Right renal pelvis (tissue), 4 donors: ENCODE measurements at places on chromosomes 7 and 10.

- no peak for DNase-seq
Measured at GRCh38 chr7:103574576-103574975, 128.6 kb upstream of the SLC26A5 start.

GRCh38 chr7:151380199-151381097, 29.4 kb downstream of the WDR86 start:
- no peak for DNase-seq

- DNase-seq: no peak
Measured at GRCh38 chr10:97134983-97135382, 50.8 kb downstream of the SLIT1 start.

DNA sequence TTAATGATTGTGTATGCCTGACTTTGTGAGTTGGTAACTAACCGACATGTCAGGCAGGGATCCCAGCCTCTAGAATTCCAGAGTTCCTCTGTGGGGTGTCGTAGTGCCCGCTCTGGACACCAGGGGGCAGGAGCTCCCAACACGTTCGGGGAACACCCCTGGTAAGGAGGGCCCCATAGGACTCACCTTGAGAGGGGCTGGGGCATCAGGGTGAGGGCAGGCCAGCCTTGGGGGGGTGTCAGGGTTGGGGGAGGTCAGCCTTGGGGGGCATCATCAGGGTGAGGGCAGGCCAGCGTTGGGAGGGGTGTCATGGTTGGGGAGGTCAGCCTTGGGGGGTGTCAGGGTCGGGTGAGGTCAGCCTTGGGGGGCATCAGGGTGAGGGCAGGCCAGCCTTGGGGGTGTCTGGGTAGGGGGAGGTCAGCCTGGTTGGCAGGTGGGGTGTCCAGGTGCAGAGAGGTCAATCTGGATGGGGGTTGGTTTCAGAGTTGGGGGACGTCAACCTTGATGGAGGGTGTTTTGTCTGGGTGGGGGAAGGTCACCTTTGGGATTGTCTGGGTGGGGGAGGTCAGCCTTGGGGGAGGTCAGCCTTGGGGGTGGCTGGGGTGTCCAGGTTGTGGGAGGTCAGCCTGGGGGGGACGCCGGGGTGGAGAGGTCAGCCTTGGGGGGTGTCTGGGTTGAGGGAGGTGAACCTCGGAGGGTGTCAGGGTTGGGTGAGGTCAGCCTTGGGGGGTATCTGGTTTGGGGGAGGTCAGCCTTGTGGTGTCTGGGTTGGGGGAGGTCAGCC, 45.6 kb upstream of the SUN1 start:
- DNase-seq: no peak

- no peak for DNase-seq
Measured at GRCh38 chr7:140463111-140463510, 16.2 kb downstream of the MKRN1 start.

DNA sequence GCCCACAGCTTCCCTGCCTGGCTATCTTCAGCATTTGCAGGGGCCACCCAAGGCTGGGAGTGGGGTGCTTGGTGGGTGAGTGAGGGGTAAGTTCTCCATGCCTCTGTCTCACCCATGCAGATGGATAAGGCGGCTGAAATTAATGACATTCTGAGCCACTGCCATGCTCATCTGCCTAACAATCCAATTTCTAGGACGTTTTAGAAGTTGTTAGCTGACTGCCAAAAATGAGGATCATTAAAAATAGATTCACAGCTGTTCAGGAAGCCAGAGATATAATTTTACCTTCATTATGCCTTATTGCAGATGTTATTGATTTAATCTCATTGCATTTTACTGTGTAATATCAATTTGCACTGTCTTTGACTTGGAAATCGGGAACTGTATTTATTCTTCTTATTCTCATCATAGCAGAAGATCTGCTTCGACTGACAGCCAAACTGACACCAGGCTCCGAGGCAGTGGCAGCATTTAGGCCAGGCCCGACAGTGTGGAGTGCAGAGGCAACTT, 334.4 kb upstream of the NPVF start:
- no peak for DNase-seq

DNA sequence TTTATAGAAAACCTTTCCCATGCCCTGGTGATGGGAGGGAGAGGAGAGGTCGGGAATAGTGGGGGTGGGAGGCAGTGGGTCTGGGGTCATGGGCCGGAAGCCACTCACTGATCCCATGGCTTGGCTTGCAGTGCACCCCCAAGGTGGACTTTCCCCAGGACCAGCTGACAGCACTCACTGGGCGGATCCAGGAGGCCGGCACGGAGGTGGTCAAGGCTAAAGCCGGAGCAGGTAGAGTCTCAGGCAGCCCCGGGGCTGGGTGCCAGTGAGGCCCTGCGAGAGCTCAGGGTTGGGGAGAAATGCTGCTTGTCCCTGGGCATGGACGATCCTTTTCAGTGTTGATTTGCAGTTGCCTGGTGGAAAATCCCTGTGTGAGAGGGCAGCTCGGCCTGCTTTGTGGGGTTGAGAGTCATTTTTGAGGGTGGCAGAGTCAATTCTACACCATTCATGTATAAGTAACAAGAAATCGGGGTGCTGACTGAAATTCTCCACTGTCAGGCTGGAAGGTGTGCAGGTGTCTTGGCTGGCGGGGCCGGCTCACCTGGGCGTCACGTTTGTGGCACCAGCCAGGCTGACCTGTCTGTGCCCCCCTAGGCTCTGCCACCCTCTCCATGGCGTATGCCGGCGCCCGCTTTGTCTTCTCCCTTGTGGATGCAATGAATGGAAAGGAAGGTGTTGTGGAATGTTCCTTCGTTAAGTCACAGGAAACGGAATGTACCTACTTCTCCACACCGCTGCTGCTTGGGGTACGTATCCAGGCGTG, 16.5 kb downstream of the MDH2 start:
- no peak for DNase-seq

GRCh38 chr7:159031135-159031701, 113.4 kb downstream of the VIPR2 start:
- no peak for DNase-seq

DNA sequence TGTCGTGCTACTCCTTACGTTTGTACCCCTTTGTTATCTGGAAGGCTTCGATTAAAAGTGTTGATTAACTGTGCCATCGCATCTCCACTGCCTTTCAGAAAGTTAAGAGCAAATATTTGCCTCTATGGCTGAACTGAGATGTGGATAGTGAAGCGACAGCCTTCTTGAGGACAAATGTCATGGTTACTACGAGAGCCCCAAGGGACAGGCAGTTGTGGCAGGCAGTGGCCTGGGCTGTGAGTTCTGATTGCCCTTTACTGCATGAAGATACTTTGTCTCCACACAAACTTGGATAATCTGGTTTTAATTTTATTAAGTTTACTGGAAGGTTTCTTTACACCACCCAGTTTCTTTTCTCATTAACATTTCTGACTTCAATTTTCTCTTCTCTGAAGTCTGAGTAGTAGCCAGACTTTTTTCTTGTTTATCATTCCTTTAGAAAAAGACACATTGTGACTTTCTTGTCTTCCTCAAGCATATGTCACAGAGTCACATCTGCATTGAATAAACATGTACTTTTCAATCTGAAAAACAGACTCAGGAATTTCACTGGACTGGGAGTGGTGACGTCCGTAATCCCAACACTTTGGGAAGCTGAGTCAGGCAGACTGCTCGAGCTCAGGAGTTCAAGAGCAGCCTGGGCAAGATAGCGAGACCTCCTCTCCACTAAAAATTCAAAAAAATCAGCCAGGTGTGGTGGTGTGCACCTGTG, 1.5 kb downstream of the TAS2R41 start:
- DNase-seq: no peak

DNA sequence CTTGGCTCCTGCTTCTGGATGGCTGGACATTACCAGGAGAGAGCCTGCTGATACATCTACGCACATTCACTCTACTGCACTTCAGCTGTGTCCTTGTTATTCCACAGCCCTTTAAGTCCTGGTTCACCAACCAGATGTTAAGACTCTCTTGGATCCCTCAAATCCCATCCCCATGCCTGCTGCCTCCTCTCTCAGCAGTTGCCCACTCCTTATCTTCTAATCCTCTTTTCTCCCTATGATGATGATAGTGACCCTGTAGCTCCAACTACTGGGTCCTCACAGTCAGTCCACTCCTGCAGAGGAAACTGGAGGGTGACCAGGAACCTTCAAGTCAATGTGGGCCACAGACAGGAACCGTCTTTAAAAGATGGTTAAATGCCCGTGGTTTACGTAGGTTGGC, 96.3 kb upstream of the PDCD4 start:
- DNase-seq: no peak

- DNase-seq: no peak
Measured at GRCh38 chr7:121085922-121086321, 97.4 kb downstream of the CPED1 start.

- no peak for DNase-seq
Measured at GRCh38 chr10:122362621-122363020, 11.9 kb upstream of the PLEKHA1 start.

DNA sequence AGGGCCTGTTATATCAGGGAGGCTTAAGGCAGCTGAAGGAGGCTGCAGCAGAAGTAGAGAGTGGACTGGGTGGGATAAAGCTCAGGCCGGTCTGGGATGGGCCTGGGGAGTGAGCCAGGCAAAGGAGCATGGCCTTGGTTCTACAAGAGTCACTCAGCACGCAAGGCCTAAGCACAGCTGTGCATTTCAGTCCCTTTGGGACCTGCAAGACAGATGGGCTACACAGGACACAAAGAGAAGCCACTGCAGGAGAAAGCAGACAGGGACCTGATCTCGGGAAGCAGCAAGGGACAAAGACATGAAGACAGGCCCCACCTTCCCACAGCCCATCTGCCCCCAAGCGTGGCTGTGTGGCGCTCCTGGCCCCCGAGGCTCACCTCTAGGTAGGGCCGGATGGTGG, 29.4 kb downstream of the RRP12 start:
- DNase-seq: no peak

- no peak for DNase-seq
Measured at GRCh38 chr7:69445541-69445940, 152.7 kb upstream of the AUTS2 start.

DNA sequence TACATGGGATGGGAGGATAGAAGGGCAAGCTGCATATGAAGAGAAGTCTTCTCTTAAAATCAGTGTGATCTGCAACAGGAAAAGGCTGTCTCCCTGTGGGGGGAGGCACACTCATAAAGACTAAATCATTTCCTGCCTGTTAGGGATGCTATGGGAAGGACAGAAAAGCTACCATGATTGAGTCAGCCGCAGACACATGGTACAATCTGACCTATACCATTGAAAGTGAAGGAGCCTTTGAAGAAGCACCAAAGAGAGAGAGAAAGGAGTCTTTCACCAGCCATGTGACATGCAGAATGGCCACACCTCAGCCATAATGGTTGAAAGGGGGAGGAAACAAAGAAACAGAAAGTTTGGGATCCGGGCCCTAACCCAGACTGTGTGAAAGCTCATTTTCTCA, 29.1 kb downstream of the NUDCD3 start:
- DNase-seq: no peak

DNA sequence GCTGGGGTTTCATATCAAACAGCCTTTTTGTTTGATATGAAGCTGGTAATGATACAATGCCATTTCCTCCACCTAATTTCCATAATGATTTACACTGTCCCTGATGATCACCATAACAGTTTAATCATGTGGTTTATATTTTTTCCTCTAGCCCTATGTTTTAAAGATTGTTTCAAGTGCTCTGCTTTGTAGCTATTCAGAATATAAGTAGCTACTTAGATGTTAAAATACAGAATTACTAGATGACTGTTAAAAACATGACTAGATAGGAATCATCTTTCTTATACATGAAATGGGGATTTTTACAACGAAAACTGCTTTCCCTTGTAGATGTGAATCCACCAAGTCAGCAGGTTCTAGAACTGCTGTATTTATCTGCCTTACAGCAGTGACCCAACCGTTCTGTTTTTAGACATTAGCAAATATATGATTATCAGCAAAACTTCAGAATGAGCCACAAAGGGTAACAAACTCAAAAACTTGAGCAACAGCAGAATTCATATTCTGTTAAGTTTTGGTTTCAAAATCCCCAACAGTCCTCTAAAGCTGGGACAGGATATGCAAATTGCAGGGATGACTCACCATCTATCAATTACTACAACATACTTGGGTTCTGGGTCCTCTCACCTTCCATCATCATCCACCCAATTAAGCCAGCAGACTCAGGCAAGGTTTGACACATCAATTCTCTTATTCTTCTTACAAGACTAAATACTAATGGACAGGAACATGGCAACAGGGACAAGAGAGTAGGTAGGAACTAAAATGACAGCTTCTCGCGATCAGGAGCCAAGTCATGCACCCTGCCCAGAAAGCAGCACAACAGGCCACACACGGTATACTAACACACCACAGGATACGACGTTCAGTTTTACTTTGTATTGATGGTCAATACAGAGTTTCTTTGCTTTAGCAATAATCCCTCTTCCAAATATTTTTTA, 83.9 kb downstream of the PIP4K2A start:
- no peak for DNase-seq

DNA sequence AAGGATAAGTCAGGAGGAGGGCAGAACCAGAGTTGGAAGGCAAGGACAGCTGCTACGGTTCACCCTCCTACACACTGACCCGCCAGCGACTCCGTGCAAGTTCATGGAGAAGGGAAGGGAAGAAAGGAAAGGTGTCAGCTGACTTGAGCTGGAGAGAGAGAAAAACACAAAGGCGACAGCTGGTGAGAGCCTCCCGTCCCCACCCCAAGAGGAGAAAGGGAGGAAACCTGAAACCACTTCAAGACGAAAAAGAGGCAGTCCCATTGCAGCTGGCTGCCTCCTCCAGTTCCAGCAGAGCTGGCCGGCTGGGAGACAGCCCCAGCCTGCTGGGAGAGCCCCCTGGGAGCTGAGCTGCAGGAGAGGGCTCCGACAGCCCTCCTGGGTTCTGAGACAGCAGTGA, 75.2 kb downstream of the PARD3 start:
- DNase-seq: peak; percentile 80

DNA sequence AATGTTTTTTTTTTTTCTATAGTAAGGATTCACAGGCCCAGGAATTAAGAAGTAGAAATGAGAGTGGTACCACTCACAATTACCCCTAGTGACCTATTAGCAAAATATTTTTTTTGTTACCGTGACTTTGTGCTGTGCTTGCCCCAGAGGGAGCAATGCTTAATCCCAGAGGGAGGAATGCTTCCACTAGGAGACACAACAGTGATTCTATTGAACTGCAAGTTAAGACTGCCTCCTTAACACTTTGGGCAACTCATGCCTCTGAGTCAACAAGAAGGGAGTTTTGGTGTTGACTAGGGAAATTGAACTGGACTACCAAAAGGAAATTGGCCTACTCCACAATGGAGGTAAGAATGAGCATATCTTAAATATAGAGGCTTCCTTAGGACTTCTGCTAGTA, 17.2 kb upstream of the MEOX2 start:
- no peak for DNase-seq
